ENCODE measurements at places on chromosomes 1 and 21.

- peaks cover 2% of the 10 kb centered on the region for H3K36me3 ChIP-seq
- no peaks in the 10 kb centered on the region for H3K27me3 ChIP-seq
- no peak for DNase-seq
- H3K4me3 ChIP-seq, result no peak overlapping the region
- H3K27ac ChIP-seq, result no peak overlapping the region
These were observed 1355.7 kb downstream of the BRINP3 start for GRCh38 chr1:189121941-189122340.

- no peak overlapping the region for H3K4me3 ChIP-seq
- peaks cover 2% of the 10 kb centered on the region for H3K4me1 ChIP-seq
These were observed 25.1 kb downstream of the IARS2 start for GRCh38 chr1:220119043-220119512.

GRCh38 chr1:31151402-31151801 is 85.9 kb upstream of the PUM1 start:
- DNase-seq, result no peak
- peaks cover 6% of the 10 kb centered on the region for H3K4me1 ChIP-seq

DNA sequence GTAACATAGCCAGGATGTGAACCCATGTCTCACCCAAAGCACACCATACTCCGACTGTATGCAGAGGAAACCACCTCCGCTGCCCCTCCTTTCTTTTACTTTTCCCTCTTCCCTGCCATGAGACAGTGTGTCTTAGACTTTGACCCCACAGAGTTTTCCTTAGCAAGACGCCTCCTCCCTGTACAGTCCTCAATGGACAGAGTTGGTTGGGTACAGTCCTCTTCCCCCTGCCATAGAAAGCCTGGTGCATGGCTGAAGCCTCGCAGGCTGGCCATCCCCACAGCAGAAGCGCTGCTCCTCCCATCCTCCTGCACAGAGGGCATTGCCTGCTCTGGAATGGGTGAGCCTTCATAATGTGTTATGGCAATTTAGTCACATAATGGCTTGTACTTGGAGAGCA is 127.9 kb downstream of the PLPP3 start:
- peaks cover 9% of the 10 kb centered on the region for H3K27me3 ChIP-seq
- no peaks in the 10 kb centered on the region for H3K4me1 ChIP-seq
- DNase-seq, result no peak
- H3K4me3 ChIP-seq, result no peak overlapping the region
- no peaks in the 10 kb centered on the region for H3K36me3 ChIP-seq

DNA sequence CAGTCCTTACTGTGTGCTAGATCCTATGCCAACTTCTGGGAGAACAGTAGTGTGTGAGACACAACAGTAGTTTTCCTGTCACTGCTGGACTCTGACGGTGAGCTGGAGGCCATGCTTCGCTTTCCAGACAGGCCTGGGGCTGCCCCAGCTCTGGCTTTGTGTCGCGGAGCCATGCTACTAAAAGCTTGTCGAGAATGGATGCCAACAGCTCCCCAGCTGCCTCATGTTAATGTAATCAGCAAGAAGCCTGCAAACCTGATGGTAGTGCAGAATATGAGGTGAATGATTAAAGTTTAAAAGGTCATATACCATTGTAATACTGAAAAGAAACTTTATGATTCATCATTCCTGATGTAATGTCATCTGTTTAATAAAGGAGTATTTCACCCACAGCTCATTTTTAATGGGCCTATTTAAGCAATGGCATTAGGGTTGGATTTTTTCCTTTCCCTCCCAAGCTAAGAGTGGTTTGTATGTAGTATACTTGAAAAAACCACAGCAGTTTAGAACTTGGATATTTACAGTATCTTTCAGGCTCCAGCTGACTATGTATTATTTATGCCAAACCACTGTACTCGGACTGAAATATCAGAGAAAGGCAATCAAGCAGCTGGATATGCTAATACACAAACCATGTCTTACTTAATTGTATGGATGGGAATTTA is 343.0 kb downstream of the NUF2 start:
- no peaks in the 10 kb centered on the region for H3K27me3 ChIP-seq
- H3K27ac ChIP-seq, result no peak overlapping the region
- no peak overlapping the region for H3K4me3 ChIP-seq
- no peaks in the 10 kb centered on the region for H3K4me1 ChIP-seq
- H3K36me3 ChIP-seq, result no peaks in the 10 kb centered on the region

GRCh38 chr1:38052750-38053415 is 6.3 kb upstream of the POU3F1 start:
- peaks cover 6% of the 10 kb centered on the region for H3K36me3 ChIP-seq
- H3K27me3 ChIP-seq, result peaks cover 10% of the 10 kb centered on the region
- no peak overlapping the region for H3K4me3 ChIP-seq

- no peaks in the 10 kb centered on the region for H3K4me1 ChIP-seq
- H3K27me3 ChIP-seq, result peaks cover 17% of the 10 kb centered on the region
- no peak overlapping the region for H3K4me3 ChIP-seq
- no peaks in the 10 kb centered on the region for H3K36me3 ChIP-seq
- no peak overlapping the region for H3K27ac ChIP-seq
- DNase-seq, result no peak
These were observed 34.7 kb downstream of the RGS5 start for GRCh38 chr1:163168053-163168452.

DNA sequence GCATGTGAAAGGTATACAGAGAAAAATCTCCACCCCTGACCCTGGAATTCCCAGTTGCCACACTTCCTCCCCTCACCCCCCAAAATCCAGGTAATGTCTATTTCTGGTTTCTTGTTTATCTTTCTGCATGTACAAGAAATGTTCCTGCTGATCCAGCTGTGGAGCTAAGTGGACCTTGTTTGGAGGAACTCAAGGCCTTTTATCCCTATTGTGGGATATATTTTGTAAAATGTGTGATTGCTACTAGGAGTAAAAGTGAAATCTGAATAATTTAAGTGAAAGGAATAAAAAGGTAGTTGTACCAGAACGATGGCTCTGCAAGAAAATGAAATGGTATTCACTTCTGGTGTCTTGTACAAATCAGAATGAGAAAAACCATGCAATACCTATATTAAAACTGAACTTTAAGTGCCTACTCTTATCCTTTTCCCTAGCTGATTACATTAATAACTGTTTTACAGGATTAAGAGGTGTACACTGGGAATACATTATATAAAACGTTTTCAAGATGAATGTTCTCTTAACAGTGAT is 3.0 kb downstream of the SPEN start:
- no peaks in the 10 kb centered on the region for H3K27me3 ChIP-seq
- peaks cover 16% of the 10 kb centered on the region for H3K36me3 ChIP-seq
- H3K27ac ChIP-seq, result no peak overlapping the region
- H3K4me3 ChIP-seq, result peak overlapping the region; percentile 98

GRCh38 chr1:93608187-93609109 is 73.2 kb downstream of the BCAR3 start:
- H3K36me3 ChIP-seq, result no peaks in the 10 kb centered on the region
- H3K27ac ChIP-seq, result no peak overlapping the region
- no peak overlapping the region for H3K4me3 ChIP-seq
- H3K27me3 ChIP-seq, result peaks cover 11% of the 10 kb centered on the region
- H3K4me1 ChIP-seq, result no peaks in the 10 kb centered on the region

GRCh38 chr1:19625291-19625937 is 18.7 kb upstream of the NBL1 start:
- no peak for DNase-seq
- H3K36me3 ChIP-seq, result peaks cover 31% of the 10 kb centered on the region
- no peak overlapping the region for H3K4me3 ChIP-seq
- H3K27me3 ChIP-seq, result no peaks in the 10 kb centered on the region
- no peaks in the 10 kb centered on the region for H3K4me1 ChIP-seq
- H3K27ac ChIP-seq, result no peak overlapping the region

DNA sequence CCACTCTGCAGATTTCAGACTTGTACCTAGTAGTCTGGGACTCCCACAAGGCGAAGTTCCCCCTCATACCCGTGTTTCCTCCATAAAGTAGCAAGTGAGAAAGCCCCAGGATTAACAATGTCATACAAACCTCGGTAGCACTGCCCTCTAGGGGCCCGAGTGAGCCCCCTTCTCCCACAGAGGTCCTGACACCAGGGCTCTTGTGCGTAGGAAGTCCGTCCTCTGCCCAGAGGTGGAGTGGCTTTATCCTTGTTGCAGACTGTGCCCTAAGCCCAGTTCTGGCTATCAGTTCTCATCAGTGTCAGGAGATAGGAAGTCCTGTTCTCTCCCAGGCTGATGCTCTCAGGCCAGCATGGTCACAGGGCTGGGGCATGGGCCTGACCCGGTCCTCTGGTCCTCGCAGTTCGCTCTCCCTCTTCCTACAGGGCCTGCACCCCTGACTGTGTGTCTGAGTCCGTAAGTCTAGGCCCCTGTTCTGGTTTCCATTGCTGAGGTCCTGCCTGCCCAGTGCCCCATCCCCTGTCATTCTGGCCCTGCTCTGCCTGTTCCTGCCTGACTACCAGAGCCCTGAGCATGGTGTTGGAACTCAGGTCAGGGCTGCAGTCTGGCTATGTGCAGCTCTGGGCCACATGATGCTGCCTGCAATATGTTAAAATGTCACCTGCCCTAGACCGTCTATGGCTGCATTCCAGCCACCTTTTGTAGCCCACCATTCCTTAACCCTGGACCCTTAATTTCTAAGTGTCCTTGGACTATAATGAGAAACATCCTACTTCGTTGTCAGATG is 285.6 kb downstream of the ASTN1 start:
- no peak overlapping the region for H3K27ac ChIP-seq
- no peak overlapping the region for H3K4me3 ChIP-seq
- no peak for DNase-seq

DNA sequence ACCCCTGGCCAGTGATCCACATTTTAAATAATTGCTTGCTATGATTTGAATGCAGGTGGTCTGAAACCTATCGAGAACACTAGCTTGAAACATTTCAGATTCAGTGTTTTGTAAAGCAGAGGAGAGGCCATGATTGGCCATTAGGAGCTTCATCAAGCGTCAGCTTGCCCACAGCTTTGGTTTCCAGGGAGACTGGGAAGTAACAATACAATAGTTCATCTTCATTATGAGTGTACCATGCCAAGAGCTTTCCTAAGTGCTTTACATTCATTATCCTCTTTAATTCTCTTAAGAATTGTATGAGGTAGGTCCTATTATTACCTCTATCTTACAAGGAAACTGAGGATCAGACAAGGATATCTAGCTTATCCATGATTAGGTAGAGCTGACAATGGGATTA is 27.7 kb upstream of the ATP5PO start:
- H3K27me3 ChIP-seq, result no peaks in the 10 kb centered on the region
- H3K4me1 ChIP-seq, result peaks cover 57% of the 10 kb centered on the region
- no peak for DNase-seq
- no peak overlapping the region for H3K27ac ChIP-seq

Data from central memory CD8-positive, alpha-beta T cell (primary cell).